Activated gamma-delta T cell treated with Interleukin-2 at 50 U/mL for 16 hours (primary cell): ENCODE measurements at places on chromosomes 11 and 22.

DNA sequence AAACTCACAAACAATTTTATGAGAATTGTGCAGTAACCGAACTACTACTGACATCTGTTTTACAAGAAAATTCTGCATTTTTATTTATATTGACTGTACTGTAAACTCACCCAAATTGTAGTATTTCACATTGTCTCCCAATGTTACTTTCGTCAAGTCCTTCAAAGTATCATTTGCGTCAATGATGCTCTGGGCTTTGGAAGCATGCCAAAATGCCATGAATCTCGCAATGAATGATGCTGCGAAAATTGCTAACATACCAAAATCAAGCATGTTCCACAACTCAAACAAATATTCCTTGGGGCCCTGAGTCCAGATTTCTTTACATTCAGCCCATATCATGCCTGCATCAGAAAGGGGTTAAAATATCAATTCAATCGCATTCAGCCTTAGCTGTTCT, 107.6 kb downstream of the TRPC6 start:
- no peak for DNase-seq

DNA sequence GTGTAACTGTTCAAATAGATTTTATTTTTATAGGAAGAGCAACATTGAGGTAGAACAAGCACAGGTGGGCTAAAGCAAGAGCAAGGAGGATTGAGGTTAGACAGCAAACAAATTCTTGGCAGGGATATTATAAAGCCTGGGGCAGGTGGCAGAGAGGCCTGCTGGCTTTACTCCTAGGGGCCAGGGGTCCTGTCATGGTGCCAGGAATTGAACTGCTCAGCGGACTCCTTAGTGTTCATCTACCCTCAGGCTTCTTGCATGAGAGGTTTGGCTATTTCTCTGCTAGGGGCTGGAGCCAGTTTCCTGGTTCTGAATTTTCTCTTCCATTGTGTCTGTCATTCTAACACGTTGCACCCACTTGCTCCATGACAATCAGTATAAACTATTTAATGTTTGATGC, 217.2 kb upstream of the NCAM1 start:
- DNase-seq = no peak

- no peak for DNase-seq
Measured at GRCh38 chr11:45593992-45594391, 71.4 kb downstream of the CHST1 start.

DNA sequence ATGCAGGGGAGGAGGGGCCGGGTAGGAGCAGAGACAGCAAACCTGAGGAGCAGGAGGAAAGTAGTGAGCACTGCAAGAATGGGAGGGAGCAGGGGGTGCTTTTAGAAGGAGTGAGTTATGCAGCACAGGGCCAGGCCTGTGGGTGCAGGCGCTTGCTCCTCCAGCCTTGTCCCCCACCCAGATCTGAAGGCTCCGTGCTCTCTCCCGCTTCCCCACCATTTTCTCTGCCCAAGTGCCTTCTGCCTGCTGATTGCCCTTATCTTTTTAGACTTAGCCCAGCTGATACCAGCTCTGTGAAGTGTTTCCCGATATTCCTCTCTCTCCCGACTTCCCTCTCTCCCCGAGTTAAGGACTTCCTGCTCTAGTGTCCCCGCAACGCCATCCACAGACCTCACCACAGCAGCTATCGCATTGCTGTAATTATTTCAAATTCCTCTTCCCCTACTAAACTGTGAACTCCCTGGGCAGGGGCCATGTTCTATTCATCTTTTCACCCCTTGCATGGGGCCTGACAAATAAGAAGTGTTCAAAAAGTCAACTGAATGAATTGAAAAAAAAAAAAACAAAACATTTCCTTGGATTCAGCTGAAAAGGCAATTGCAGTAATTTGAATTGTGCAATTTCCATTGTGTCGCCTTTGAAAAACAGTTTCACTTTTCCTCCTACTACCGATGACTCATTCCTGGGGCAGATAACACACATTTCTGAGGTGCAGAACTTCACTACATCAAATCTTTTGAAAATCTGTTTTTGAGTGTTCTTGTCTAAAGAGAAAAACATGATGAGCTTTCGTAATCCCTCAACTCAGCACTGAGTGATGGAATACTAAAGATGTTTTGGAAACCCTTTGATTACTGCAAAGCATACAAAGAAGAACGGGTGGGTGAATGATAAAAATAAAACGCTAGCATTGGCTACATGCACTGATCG, 69.7 kb upstream of the BMAL1 start:
- DNase-seq = no peak

- DNase-seq = no peak
Measured at GRCh38 chr11:68396516-68396915, 64.0 kb upstream of the PPP6R3 start.

DNA sequence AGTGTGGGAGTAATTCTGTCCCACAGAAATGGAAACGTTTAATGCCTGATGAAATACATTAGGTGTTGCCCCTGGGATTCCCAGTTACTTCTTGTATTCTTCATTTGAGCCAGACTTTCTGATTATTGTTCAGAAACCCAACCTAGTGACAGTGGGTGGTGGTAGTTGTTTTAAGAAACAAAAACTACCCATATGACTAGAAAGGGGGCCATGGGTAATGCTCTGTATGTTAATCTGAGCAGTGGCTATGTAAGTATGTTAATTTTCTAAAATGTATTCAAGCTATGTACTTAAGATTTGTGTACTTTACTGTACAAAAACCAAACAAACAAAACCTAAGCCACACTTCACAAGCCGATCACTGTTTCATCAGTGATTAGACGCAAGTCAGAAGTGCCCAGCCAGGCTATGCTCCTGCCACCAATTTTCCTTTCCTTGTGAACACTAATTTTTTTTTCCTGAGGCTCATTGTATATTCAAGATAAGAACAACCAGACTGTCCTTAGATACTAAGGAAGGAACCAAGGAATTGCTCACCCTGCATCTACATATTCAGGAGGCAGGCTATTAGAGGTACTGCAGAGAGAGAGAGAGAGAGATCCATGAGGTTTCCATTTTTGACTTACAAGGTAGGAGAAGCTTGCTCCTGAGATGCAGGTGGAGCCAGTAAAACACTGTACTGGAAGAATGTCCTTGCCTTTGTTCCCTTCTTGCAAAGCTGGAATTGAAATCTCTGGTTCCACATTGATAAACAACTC, 122.7 kb downstream of the DBX1 start:
- no peak for DNase-seq

DNA sequence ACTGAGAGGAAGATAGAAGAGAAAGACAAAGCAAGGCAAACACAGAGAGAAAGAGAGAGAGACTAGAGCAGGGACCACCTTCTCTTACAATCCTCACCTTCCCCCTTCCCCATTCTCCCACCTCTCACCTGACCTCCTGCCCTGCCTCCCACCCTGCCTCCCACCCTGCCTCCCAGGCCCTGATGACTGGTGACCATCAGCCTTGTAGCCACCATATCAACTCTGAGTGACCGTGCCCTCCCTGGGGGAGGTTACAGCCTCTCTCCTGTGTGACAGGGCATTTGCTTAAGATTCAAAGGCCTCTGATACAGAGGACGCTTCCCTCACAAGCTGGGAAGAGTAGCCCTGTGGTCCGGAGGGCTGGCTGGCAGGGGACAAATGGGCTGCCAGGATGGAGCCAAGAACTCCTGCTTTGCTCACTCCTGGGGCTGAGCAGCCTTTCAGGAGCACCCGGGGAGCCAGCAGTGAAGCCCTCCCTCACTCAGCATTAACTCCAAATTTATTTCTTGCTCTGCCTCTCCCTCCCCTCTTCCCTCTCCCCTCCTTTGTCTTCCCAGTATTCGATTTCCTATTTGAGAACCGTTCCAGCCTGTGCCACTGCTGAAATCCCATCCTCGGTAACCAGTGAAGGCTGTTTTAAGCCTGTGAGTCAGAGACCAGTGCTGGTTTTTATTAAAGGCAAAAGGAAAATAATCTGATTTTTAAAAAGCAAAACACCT, 125.2 kb upstream of the SYT13 start:
- DNase-seq = no peak

DNA sequence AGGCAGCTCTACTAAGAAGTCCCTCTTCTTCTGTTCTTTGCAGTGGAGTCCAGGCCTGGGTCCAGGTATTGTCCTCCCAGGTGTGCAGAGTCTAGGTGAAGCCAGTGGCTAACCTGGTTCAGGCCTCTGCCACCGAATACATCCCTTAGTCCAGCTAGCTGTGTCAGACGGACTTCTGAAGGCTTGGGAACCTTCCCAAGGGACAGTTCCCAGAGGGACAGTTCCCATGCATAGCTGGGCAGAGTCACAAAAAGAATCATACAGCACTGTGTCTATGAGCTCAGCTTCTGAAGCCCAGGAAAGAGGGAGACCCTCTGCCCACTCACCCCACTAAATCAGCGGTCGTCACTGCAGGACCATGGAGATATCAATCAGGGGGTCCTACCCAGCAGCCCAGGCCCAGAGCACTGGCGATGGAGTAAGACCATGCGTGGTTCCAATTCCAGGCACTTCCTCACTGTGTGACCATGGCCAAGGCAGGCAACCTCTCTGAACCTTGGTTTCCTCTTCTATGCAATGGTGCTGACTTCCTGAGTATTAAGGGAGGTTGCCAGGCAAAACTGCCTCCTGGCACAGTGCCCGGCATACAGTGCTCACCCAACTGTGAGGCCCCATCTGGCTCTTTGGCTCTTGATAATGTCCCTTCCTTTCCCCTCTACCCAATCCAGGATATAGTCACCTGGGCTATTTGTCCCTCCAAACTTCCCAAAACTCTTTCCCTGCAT, 3.4 kb downstream of the MS4A10 start:
- DNase-seq = no peak

- DNase-seq = no peak
Measured at GRCh38 chr22:30866216-30866615, 102.4 kb downstream of the MORC2 start.

DNA sequence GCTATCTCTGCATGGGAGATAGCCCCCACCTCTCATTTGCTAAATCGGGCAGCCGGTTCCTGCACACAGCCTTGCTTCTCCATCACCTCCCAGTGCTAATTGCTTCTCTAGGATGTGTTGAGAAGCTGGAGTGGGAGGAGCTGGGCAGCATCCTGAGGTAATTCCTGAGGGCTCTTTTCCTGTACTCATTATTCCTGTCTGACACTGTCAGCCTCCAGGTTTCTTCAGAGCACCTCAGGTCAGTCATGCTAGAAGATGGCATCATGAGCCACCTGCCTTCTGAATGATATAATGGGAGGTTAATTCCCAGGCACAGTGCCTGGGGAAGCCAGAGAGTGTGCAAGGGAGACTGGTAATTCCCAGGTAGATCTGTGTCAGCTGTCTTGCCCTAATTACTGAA, 133.0 kb downstream of the RAB38 start:
- no peak for DNase-seq

GRCh38 chr11:63917692-63918506, 935 bp upstream of the RCOR2 start:
- peak; percentile 30 for DNase-seq

- no peak for DNase-seq
Measured at GRCh38 chr11:72303179-72303578, 59.2 kb upstream of the PHOX2A start.

- no peak for DNase-seq
Measured at GRCh38 chr11:37092487-37092886, 494.5 kb upstream of the RAG2 start.

GRCh38 chr11:91857179-91857578, 367.4 kb upstream of the FAT3 start:
- DNase-seq = no peak

DNA sequence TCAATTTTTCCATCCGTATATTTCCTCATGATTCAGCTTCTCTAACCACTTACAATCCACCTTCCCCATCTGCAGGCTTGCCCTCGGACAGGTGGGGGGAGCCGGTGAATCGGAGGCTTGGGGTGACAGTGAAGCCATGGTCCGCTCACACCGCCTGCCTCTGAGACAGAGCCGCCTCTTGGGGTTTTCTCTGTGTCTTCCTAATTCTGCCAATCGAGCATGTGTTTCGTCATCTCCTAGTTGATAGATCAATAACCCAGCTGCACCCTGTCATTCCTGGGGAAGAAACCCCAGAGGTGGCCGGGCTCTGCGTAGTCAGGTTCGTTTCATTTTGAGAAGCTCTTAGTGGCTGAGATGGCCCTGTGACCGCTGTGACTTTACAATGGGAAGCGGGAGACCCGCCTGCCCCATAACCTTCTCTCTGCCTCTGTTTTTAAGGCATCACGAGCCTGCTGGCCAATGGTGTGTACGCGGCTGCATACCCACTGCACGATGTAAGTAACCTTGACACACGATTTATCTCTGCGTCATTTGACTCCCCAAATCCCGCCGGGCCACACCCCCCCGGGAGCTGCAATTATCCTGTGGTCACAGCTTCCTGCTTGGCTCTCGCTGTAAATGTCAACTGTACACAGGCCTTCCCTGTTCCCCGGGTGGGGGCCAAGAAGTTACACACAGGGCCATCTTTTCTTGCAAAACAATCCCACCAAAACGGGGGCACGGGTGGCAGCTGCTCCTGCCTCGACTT, 33.3 kb downstream of the ANO1 start:
- no peak for DNase-seq

DNA sequence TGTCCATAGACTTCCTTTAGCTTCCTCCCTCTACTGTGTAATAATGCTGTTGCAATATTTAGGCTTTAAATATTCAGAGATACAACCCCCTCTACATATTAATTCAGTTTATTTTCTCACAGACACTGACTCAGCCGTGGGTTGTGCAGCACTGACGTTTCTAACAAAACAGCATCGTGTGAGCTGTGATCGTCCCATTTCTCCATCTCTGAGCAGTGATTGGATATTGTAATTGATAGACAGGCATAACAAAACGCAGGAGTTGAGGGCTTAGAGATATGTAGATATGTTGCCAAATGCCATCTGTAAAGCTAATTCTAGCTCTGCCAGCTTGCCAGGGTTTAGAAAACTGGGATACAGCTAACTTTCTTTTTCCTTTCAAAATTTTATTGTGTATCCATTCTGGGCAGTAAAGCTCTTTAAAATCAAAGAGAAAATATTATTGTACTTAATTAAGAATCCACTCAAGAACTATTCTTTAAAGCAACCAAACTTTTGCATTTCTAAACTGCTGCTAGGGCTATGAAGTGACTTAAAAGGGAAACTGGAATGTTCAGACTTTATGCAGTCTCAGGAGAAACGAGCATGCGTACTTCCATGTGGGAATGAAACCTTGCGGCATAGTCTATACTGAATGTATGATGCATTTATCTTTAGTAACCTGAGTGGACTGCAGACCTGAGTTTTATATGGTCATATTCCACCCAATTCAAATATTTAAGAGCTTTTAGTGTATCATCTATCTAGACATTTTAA, 22.7 kb downstream of the BTBD10 start:
- no peak for DNase-seq

- no peak for DNase-seq
Measured at GRCh38 chr11:20003351-20003750, 156.9 kb downstream of the DBX1 start.

GRCh38 chr11:47587039-47587716, 700 bp downstream of the FAM180B start:
- DNase-seq = no peak

- no peak for DNase-seq
Measured at GRCh38 chr11:1029051-1029450, 7.5 kb downstream of the MUC6 start.

- no peak for DNase-seq
Measured at GRCh38 chr22:47064416-47064815, 302.0 kb downstream of the TBC1D22A start.

GRCh38 chr11:27721264-27722116, 21.2 kb upstream of the BDNF start:
- DNase-seq = no peak

GRCh38 chr11:69921128-69922014, 102.2 kb upstream of the FGF3 start:
- DNase-seq = no peak
